ENCODE measurements at places on chromosomes 3 and 15.
A peak's percentile ranks its signal among the peaks of the same experiment; 100 is the strongest.

GRCh38 chr15:87711026-87711425 lies 545.5 kb downstream of the NTRK3 start:
- DNase-seq: no peak

DNA sequence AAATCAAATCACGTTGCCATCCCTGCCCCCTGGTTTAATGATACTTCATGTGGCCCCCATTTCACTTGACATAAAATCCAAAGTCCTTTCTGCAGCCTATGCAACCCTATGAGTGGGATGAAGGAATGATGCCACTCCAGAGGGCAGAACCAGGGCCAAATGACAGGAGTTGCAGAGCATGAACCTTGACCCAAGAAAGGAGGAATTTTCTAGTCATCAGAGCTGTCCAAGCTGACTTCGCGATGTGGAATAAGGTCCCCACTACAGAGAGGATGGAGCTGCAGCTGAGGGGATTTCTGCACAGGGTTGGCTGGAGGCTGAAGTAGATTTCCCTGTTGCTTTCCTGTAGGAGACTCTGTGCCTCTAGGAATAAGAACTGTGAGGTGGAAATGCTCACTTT lies 15.8 kb upstream of the EPHB3 start:
- no peak for DNase-seq

- no peak for DNase-seq
Observed at GRCh38 chr3:38658841-38659240, 9.4 kb upstream of the SCN5A start.

DNA sequence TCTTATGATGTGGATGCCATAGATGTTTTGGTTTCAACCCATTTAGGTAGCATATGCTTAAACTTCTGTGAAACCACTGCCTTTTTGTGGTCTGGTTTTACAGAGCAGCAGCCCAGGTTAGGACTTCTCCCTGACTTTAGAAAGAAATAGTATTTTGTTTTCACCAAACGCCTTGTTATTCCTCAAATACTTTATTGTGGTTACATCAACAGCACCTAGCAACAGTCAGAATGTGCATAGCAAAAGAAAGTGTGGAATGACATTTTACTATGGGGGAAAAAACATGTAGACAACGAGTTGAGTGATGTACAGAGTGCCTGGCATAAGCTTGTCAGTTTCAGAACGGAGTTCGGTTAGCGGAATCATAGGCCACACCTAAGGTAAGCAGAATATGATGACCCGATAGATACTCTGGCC lies 159.2 kb downstream of the TPRG1 start:
- no peak for DNase-seq

DNA sequence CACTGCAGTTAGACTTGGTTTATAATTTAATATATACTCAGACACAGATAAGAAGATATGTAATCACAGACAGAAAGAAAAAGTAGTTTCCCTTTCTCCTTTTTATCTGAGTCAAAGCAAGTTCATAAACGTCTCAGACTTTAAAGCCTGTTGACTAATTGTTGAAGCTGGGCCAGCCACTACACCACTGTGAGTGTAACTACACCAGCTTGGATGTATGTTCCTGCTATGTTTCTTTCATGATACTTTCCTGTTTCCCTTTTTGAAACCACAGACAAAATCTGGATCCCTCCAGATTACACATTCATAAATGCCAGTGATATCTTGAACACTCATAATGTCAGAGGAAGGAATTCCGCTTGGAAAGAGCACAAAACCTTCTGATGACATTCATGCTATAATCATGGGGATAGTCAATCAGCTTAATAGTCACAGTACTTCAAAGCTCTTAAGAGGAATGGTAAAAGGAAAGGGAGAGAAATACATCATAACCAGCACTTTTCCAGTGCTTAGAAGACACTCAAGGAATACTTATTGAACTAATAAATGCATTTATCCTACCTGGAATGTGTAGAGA lies 32.0 kb downstream of the KCNMB2 start:
- no peak for DNase-seq

GRCh38 chr3:13636186-13636585 lies 87.3 kb downstream of the FBLN2 start:
- no peak for DNase-seq

DNA sequence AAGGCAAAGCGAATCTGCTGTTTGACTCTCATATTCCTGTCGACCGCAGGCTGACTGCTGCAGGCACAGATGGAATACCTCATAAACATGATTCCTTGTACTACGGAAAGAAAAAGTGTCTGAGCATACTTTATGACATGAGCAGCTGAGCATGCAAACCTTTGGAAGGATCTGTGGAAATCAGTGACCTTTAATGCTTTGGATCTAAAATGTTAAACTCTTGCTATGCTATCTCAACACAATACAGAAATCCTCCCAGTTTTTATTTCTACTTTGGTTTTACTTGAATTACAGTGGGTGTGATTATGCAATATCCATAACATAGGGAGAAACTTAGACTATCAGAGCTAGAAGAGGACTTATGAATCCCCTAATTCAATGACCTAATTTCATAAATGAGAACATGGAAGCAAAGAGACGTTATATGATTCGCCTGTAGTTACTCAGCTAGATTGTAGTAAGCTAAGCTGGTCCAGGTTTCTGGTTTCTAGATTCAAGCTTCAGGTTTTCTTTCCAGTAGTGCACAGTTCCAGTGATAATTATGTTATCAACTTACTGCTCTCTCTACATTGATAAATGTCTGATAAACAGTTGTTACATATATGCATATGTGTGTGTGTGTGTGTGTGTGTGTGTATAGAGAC lies 127.6 kb upstream of the GBE1 start:
- no peak for DNase-seq

DNA sequence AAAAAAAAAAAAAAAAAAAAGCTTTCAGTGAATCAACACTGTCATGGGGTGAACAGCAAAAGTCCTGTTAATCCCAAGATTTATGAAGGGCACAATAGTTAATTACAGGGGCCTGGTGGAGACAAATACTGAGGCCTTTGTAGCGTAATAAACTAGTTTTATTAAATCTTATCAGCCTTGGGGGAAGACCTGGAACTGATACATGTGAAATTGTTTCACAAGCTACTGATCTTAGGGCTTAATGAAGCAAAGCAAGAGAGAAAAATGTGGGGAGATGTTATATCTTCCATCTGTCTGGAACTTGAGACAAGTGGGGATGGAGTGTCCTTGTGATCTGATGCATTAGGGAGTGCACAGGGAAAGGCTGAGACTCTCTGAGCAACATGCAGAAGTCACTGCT lies 47.9 kb upstream of the OSBPL11 start:
- DNase-seq: no peak

DNA sequence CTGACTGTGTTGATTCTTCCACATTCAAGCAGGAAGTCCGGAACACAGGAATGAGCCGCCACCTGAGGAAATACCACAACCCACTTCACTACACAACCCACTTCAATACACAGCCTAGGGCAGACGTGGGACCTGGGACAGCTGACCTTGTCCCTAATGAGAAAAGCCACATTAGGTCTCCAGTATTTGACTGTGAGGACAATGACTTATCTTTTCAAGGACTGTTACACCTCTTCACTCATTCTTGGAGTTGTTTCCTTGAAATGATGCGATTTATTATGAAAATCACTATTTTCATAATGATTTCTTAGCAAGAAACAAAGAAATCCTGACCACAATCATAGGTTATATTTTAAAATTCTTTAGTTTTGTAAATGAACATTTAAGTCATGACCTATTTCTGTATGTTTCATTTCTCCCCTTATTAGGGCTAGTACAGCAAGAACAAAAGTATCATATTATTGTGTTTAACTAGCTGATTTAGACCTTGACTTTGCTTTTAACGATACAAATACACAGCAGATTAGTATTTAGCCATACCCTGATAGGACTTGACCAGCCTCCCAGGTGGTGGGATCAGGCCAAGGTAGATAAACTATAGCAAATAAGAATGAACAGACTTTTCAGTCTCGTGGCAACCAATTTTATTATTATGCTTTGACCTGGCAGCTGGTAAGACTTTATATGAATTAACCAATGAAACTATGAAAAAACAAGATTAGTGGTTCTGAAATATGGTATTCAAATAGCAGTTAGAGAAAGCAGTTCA lies 6.0 kb downstream of the RAB27A start:
- DNase-seq: no peak

DNA sequence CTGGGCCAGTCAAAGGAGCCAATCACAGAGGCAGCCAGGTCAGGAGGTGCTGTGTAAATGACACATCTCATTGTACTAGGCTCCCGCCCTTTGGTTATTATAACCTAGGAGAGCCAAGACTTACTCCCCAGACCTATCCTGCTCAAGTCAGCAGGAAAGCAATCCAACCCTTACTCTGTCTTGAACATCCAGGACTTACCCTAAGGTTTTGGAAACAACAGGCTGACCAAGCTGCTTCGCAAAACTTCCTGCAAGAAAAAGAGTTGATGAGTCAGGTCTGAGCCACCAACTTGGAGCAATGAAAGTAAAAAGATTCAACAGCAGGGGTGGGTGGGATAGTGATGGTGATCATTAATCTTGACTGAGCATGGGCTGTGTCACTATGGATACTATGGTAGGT lies 144.4 kb downstream of the MYLK start:
- DNase-seq: no peak

- DNase-seq: no peak
Observed at GRCh38 chr3:53238051-53238850, 17.6 kb downstream of the TKT start.

- DNase-seq: no peak
Observed at GRCh38 chr15:82536409-82537350, 3.6 kb downstream of the RPS17 start.

GRCh38 chr3:59425942-59426341 lies 376.1 kb upstream of the CFAP20DC start:
- DNase-seq: peak; percentile 58

DNA sequence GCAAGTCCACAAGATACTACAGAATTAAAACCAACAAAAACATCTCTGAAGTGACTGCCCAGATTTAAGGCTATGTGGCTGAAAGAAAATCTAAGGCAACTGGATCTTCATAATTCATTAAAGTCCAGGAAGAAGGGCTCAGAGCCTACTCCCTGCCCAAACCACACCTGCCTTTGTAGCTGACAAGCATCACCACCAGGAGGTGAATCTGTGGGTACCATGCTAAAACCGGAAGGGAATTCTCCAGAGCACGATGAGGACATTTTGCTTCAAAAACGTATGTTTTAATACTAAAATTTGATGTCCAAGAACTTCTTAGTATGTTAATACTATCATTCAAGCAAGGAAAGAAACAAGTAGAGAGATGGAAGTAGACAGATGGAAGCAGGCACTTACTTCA lies 495.9 kb upstream of the NECTIN3 start:
- DNase-seq: no peak

DNA sequence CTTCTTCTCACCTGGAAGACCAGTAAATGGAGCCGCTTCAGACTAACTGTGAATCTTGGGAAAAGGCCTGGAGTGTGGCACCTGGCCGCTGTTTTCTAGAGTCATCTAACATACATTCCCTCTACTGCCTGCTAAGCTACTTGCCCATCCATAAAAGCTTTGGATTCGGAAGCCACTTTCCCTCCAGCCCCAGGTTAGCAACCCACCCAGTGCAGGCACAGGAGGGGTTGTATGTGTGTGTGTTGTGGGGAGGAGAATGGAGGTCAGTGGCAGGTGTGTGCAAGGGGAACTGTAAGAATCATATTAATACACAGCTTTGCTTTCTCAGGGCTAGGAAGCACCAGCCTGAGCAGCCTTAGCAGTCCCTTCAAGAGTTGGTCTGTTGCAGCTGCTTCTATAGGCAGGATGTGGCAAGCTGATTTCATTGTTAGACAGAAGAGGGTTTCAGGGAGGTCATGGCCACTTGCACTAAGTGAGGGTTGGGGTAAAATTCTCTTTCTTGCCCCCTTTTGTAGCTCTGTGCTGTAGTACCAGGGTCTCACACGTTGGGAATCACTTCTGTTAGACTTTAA lies 8.9 kb downstream of the NSUN3 start:
- DNase-seq: no peak

- DNase-seq: no peak
Observed at GRCh38 chr3:151462991-151463390, 2.1 kb upstream of the IGSF10 start.

GRCh38 chr15:45184562-45185041 lies 3.2 kb downstream of the SHF start:
- DNase-seq: no peak

DNA sequence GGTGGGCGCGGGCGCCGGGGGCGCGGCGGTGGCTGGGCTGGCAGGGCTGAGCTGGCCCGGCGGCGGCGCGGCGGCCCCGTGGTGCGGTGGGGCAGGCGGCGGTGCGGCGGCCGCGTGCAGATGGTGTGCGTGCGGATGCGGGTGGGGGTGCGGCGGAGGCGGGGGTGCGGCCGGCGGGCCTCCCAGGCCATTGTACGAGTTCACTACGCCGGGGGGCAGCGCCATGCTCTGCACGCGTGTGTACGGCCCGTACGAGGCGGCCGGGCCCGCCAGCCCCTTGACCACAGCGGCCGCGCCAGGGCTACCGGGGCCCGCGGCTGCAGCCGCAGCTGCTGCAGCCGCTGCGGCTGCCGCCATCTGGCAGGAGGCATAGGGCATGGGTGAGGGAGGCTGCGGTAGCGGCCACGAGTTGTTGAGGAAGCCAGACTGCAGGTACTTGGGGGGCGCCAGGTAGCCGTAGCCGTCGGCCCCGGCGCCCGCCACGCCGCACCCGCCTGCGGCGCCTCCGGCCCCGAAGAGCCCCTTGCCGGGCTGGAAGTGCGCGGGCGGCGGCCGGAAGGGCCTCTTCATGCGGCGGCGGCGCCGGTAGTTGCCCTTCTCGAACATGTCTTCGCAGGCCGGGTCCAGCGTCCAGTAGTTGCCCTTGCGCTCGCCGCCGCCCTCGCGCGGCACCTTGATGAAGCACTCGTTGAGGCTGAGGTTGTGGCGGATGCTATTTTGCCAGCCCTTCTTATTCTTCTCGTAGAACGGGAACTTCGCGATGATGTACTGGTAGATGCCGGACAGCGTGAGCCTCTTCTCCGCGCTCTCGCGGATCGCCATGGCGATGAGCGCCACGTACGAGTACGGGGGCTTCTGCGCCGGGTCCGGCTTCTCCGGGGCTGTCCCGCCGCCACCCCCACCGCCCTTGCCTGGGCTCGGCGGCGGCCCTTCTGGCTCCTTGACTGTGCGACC lies 951 bp downstream of the FOXL2 start:
- no peak for DNase-seq

GRCh38 chr15:48541341-48542278 lies 103.9 kb downstream of the FBN1 start:
- DNase-seq: no peak

DNA sequence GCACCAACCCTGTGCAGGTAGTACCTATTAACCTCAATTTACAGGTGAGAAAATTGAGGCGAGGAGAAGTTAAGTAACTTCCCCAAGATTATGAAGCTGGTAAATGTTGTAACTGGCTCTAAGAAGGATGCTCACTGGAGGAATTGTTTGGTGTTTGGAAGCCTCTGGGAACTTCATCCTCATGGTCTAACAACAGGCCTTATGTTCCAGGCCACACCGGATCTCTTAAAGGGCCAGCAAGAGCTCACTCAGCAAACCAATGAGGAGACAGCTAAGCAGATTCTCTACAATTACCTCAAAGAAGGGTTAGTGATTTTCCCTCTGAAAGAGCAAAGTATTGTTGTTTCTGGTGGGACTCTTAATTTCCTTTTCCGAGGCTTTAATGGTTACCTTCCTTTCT lies 63.9 kb downstream of the CGNL1 start:
- no peak for DNase-seq

- DNase-seq: no peak
Observed at GRCh38 chr15:39468331-39468730, 112.5 kb upstream of the THBS1 start.
